Stimulated activated CD8-positive, alpha-beta memory T cell treated with anti-CD3 and anti-CD28 coated beads, Interleukin-12 subunit alpha, Interleukin-12 subunit beta, amount 100 ng/mL, for 1 hour (primary cell): ENCODE measurements at places on chromosomes 7 and 10.

- DNase-seq: no peak
These were observed 42.5 kb downstream of the SORCS3 start for GRCh38 chr10:104683567-104683966.

DNA sequence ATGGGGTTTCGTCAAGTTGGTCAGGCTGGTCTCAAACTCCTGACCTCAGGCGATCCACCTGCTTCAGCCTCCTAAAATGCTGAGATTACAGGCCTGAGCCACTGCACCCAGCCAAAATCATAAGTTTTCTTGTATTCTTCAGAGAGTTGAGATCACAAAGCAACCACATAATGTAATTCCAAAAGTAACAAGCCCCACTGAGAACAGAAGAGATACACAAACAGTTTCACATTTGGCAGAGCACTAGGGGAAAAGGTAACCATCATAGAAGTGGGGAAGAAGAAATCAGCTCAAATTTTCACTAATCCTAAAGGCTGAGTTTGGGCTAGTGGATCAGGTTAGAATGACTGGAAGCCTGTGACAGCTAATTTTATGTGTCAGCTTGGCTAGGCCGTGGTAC, 5.4 kb upstream of the CEP41 start:
- no peak for DNase-seq

DNA sequence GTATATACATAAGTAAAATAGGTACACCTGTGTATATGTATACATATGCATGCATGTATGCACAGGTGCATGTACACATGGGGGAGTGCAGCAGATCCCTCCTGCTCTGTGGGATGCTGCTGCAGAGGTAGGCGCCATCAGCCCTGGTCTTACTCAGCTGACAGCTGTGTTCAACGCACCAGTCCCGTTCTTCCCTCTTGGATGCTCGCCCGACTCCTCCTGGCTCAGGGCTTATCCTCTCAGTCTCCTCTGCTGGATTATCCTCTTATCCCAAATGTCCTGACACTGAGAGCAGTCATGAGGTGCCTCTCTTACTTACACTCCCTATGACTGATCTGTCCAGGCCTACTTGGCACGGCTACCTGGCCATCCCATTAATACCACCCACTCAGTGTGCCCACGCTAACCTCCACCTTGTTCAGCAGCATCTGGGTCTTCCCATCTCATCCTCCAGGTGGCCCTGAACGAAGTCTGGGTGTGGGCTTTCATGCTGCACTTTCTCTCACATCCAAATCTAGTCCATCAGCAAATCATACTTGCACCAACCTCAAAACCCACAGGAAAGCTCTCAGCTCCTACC, 357.1 kb downstream of the TCERG1L start:
- DNase-seq: no peak

- no peak for DNase-seq
These were observed 1279.1 kb upstream of the SORCS1 start for GRCh38 chr10:108443636-108444035.

DNA sequence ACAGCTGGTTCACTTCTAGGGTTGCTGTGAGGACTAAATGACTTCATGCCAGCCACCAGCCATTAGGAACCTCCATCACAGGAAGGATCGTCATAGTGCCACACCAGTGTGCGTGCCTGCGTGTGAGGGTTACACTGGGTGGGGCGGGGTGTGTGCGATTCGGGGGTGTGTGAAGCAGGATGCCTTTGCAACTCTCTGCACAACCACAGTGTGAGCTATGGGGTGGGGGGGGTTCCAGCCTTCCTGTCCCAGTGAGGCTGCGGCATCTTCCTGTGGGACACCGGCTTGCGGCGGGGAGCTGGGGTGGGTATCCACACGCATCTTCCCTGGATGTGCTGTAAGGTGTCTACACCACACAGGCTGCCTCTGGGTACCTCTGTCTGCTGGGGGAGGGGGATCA, 6.9 kb upstream of the ELFN1 start:
- no peak for DNase-seq

DNA sequence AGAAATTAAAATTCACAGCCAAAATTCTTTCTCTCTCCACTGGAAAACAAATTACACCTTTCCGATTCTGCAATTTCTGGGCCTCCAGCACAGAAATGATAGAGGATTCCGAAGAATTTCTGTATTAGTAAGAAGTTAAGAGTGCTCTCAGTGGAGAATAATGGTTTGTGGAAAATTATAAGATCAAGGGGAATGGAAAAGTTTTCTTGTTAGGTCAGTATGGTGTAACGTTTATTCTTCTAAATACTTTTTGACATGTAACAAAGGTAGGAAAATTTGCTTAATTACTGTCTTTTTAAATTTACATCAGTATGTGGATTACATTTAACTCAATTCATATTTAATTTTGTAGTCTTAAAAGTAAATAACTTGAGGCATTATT, 288.3 kb upstream of the NFE2L3 start:
- no peak for DNase-seq

DNA sequence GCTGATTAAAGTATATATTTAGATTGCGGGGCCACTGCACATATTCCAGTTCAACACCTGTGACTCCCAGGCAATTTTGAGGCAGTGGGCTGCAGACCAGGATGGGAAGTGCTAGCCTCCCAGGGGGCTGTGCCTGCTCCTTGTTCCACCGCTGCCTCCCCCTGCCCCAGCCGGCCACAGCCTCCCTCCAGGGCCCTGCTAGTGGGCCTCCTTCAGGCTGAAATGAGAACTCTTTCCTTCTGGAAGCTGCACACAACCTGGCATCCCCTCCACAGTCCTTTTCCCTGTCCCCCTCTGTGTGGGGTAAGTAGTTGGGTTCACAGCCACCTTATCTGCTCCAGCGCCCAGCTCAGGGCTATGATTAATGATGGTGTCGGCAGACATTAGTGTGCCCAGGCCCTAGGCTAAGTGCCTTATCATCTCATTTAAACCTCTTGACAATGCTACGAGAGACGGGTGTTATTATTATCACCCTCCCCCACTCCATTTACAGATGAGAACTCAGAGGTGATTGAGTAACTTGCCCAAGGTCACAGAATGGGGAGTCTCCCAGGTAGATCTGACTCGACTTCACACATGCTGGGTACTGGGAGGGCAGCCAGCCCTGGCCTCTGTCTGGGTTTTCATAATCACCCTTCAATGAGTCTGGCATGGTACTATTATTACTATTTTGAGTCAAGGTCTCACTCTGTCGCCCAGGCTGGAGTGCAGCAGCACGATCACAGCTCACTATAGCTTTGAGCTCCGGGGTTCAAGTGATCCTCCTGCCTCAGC, 10.8 kb upstream of the SFRP5 start:
- DNase-seq: no peak

GRCh38 chr7:11394438-11394837, 420.8 kb downstream of the PHF14 start:
- no peak for DNase-seq

DNA sequence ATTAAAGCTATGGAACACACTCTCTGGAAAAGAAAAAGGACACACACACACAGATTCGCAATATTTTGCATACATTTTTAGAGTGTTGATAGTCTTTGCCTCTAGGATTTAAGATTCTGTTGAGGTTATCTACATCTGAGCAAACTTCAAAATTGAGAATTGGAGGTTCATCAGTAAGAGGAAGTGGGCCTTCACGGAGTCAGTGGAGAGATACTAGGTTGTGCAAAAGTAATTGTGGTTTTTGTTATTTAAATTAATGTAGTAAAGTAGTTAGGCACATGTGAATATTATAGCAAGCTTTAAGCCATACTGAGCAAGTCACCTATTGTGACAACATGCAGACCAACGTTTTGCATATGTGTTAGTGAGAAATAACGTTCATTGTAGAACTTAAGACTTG, 19.8 kb upstream of the NXPH1 start:
- no peak for DNase-seq

DNA sequence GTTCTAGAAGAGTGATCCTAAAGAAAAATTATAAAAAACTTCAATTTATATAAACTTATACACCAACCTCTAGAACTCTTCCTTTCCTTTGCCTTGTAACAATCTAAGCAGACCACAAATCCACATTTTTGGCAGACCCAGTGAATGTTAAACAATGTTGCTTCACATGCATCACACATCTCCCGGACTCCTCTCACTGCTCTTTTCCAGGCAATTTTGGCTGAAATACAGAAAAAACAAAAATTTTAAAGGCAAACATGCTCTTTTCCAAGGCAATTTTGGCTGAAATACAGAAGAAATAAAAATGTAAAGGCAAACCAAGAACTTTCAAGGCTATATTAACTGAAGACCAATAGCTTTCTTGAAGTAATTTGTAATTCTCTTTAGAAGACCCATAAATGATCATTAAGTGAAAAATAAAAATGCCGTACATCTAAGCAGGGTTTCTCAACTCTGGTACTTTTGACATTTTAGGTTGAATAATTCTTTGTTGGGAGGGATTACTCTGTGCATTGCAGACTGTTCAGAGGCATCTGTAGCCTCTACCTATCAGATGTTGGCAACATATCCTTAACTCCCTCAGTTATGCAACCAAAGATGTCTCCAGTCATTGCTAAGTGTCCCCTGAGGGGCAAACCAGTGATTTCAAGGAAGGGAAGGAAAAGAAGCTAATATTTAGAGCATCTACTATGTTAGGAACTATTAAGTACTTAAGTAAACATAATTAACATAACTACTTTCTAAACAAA, 64.4 kb downstream of the NRBF2 start:
- no peak for DNase-seq

DNA sequence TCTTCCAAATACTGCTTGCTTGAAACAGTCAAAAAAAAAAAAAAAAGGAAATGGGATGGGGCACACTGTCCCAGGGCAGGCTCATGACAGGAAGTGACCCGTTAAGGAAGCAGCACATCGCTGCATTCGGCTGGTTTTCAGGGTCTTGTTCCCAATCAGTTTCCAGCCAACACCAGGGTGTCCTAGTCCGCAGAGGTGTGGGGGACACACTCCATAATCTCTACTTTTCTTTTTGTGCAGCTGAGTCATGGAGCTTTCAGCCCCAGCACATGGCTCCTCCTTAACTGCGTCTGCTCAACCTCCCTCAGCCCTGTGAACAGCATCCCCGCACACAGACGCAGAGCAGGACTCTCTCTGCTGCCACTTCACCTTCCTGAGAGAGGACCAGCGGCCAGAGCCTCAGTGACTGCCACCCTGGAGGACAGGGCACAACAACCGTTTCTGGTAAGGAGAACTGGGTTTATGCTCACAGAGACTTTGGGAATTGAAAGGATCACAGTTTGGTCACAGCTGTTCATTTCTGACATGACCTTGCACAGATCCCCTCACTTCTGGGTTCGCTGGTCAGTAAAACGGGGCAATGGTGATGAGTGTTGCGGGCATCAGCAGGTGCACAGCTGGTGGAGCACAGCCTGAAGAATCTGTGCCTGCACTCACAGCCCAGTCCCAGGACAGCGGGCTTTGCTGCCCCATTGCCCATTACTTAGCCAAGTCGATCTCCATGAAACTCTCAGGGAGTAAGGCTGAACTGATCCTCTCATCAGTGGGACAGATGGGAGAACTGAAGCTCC, at the start of gene GIMAP5:
GIMAP5 (plus strand) TSS at position 154 of the 791 bp plus-strand sequence. CDS start 3,467 bp downstream, outside the sequence.
- peak; percentile 38 for DNase-seq

DNA sequence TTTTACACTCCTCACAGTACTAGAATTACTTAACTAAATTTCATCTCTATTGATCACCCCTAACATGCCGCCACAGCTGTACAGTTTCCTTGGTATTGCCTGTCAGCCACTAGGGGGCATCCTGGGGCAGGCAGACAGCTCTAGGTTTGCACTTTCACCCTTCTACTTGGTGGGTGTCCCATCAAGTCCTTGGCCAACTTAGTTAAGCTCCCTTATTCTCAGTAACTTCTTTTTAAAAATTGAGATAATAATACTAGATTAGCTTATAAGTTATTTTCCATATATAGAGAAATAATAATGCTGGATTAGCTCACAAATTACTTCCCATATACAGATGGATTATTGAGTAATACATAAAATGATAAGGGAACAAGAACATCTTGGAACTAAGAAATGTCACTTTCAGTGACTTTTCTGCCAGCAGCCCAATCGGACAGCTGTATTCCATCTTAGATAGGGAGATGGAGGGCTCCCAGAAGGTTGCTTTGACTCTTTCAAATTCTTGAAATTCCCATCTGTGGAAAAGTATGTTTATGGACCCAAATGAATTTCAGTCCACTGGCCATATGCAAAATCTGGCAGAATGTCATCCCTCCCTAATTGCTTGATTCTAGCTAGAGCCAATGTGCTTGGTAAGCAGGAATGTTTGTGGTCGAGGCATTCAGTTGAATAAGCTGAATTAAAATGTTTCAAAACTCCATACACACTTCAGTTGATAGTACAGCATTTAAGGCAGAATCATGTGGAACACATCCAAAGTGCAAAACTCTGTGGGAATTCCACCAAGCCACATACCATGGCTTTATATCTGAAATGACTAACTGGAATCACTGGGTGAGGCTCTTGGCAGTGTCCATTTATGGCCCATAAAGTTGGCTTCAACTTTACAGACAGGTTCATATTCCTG, 309.7 kb downstream of the CSTF2T start:
- DNase-seq: no peak

GRCh38 chr10:123446449-123447156, 219.6 kb upstream of the GPR26 start:
- DNase-seq: no peak

- no peak for DNase-seq
These were observed 152.1 kb upstream of the KMT2E start for GRCh38 chr7:104861729-104862390.

DNA sequence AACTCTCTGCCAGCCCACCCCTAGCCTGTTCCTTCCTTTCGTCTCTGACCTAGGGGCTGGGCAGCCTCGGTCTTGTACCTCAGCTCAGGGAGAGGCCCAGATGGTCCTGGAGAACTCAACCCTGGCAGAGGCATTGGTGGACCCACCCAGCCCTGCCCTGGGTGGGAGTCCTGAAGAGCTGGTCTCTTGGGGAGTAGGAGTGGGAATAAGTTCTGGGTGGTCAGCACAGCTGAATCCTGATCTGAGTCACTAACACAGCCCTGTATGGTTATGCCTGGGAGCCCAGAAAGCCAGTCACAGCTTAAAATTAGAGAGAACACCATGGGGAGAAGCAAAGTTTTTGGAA, 84.0 kb downstream of the SORBS1 start:
- DNase-seq: no peak

DNA sequence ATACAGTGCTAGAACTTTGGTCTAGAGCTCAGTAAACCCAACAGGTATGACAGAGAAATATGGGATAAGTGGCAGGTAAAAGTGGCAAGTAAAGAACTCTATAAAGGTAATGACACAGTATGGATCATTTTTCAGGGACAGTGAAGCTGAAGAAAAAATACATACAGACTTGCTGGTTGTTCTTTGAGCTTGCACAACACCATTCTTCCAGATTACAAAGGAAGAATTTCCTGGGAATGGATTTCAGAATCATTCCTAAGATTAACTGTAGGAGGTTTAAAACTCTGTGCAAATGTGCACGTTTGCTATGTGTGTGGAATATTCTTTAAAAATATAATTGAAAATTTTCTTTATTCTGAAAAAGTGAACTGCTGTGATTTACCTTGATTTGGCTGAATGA, 36.0 kb downstream of the PHF14 start:
- DNase-seq: no peak

GRCh38 chr10:70828923-70829322, 13.2 kb downstream of the SGPL1 start:
- no peak for DNase-seq

GRCh38 chr10:88232983-88233543, 350.1 kb downstream of the RNLS start:
- DNase-seq: no peak
